LNCaP clone FGC (cell line): ENCODE measurements at places on chromosomes 11 and 22.

DNA sequence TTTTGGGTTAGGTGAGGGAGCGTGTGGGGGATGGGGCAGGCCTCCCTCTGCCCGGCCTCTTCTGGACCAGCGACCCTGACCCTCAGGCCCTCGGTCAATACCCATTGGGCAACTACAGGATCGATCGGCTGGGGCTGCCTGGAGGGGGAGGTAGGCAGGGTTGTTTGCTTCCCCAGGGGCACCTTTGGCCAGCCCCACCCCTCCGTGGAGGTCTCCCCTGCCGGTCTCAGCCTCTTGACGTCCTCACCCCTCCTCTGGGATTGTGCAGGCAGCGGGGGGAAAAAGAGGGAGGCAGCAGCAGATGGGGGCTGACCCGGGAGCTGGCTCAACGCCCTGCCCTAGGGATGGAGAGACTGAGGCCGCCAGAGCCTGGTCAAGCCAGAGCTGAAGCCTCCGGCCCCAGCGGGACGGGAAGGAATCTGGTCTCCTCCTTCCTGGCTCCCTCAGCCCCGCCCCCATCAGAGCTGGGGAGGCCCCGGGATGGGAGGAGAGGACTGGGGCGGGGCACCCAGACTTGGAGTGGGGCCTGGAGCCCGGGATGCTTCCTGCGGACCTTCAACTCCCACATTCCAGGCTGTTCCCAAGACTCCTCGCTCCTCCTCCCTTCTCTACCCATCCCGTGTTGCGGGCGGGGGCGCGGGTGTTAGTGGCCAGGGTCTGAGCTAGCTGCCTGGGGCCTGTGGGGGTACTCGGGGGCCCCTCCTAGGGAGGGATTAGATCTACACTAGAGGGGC is 14.4 kb upstream of the CDC42EP1 start:
- no peak for DNase-seq

DNA sequence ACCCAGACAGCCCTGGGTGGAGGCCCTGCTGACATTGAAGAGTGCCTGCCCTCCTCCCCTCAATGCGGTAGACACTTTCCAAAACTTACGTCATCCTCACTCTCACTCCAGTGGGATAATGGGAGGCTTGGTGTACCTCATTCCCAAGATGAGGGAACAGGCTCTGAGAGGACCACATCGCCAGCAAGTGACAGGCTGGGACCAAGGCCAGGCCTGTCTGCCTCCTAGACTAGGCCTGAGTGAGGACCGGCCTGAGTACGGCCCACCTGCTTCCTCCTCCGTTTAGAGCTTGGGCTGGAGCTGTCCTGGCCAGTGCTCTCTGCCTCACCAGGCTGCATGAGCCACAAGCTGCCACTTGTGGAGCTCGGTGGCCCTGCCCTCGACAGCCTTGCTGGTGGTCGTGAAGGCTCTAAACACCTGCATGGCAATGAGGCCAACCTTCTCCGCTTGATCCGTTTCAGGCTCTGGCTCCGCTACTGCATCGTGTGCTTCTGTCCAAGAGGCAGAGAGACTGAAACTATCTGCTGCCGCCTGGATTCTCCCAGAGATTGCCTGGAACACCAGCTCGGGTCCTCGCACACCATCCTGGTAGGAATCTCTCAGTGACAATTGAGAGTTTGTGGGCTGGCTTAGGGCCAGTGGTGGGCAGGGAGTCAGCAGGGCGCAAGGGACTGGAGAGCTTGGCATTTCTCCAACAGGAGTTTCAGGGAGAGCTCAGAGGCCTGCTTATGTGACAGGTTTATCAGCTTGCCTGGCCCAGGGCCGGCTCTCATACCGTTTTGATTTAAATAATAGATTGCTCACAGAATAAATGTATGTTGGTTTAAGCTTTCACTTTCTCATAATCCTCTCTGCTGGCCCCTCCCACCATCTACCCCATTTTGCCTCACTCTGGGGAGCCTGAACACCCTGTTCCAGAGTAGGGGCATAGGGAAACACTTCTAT is 9.4 kb downstream of the LRRC75B start:
- peak; percentile 26 for DNase-seq

- no peak for DNase-seq
Observed at GRCh38 chr11:92657226-92657625, 312.2 kb upstream of the MTNR1B start.

DNA sequence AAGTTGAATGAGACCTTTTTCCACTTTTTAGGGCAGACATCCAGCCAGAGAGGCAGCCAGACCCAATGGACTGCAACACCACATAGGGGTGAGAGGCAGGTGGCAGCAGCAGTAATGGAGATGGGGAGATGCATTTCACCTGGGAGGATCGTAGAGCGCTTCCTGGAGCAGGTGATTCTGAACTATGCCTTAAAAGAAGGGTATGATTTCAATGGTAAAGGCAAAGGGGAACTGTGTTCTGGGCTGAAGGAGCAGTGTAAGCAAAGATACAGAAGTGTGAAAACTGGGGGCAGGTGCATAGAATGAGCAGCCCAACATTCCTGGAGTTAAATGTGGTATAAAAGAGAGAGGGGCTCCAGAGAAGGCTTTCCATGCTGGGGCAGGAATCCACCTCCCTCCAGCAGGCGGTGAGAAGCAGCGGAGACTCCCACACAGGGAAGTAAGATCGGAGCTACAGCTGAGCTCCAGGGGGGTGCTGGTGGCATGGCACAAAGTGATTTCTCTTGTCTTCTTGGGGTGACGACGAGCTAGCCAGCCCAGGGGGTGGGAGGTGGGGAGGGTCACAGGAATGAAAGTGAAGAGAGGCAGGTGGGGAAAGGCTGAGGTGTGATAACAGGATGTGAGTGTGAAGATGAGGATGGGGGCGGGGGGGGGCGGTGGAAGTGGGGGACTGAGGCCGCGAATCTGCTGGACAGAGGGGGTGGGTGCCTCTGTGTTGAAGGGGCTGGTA is 4.3 kb upstream of the SERHL2 start:
- no peak for DNase-seq

GRCh38 chr11:76791861-76792260 is 8.7 kb downstream of the TSKU start:
- no peak for DNase-seq

DNA sequence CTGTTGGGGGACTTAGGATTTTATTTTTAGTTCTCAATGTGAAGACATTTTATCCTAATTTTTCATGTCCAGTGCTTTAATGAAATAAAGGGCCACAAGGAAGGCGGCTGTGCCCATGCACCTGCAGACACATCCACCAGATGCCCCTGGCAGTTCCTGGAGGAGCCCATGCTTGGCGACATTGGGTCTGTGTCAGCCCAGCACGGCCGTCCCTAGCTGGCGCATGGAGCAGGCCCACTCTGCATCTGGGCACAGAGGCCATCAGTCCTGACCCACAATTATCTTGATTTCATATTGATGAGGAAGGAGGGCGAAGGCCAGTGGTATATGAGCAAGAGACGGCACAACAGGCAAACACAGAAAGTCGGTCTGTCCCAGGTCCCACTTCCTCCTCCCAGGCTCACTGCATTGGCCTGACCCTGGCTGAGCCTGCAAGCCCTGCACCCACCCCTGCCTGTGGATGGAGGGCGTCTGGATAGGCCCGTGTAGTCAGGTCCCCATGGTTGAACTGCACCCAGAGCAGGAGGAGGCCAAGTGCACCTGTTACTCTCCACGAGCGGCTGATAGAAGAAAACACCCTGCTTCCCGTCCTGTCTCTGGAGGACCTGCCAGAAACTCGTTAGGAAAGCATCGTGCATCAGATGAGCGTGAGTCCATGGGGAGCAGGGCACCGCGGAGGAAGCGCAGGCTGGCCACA is 296.9 kb downstream of the BRD1 start:
- no peak for DNase-seq

- DNase-seq = no peak
Observed at GRCh38 chr11:48073031-48073861, 92.9 kb downstream of the PTPRJ start.

DNA sequence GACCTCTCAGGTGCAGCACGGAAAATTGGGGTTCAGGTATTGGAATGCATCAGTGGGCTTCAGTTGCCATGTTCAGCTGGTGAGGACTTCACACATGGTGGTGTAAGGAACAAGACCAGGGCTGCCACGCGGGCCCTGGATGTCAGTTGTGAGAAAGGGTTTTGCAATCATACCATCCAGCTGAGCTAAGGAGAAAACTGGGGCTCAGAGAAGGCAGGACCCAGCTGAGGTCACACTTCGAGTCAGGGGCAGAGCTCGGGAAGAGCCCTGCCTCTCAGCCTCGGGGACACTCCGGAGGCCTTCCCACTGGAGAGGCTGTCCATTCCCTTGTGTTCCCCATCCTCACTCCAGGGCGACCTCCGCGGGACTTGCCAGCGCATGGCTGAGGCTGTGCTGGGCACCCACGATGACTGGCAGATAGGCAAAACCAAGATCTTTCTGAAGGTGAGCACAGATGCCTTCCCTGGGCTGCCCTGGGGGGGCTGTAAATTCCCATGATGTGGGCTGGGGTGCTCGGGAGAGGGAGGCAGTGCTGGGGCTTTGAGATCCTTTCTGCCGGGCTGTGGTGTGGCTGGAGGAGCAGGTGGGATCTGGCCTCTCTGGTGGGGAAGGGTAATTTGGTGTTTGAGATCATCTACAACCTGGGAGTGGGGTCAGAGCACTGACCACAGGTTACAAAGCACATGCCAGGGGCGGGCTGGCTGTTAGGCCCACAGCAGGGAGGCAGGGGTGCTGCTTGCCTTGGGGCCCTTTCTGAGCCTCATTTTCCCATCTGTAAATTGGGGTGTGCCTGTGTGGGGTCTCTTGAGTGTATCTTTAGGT is 47.2 kb downstream of the MYO7A start:
- no peak for DNase-seq

- no peak for DNase-seq
Observed at GRCh38 chr11:19813158-19813879, 100.7 kb downstream of the NAV2 start.
